ENCODE measurements at places on chromosomes 2 and 18.

GRCh38 chr2:7468955-7469354, 551.7 kb downstream of the RNF144A start:
- no peak for DNase-seq

GRCh38 chr2:172977270-172978062, 98.2 kb upstream of the MAP3K20 start:
- DNase-seq: no peak

DNA sequence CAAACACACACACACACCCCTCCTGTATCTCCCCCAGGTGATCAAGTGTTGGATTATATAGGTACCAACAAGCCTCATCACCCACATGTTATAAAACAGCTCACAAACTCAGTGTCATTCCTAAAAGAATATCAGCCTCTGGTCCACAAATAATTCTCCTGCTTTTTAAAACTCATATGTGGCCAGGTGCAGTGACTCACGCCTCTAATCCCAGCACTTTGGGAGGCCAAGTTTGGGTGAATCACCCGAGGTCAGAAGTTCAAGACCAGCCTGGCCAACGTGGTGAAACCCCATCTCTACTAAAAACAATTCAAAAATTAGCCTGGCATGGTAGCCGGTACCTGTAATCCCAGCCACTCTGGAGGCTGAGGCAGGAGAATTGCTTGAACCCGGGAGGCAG, 87.8 kb downstream of the LRATD1 start:
- DNase-seq: no peak

- DNase-seq: no peak
Observed at GRCh38 chr2:36798724-36799123, 102.2 kb downstream of the VIT start.

- DNase-seq: no peak
Observed at GRCh38 chr2:111231532-111232252, 111.0 kb downstream of the BCL2L11 start.

DNA sequence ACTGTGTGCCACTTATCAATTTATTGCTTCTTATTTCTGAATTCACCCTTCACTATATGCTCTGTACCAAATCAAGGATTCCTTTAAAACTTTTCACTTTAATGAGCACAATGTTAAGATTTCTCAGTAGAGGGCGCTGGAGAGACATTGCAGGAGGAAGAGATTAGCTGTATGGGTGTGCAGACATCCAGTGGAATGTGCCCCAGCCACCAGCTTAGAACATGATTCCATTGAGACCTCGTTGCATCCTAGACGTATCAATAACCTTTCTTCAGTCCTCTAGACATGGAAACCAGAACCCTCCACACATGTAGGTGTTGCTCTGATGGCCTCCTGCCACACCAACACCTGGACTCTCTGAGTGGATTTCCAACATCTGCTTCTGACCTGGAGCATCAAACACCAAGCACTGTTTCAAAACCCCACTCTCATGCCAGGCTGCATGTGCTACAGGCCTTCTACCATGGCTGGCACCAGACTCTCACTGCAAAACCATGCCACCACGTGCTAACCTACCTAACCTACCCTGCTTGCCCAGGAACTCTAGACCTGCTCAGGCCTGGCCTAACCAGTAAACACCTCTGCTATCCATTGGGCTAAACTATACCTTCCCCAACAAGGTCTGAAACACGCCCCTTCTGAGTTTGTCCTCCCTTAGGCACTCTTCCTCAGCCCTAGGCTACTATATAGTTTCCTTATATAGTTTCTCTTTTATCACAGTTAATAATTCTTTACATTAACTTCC, 633.2 kb upstream of the PKDCC start:
- DNase-seq: peak; percentile 62

GRCh38 chr2:27306573-27307286, 1.5 kb downstream of the UCN start:
- DNase-seq: peak; percentile 25

GRCh38 chr2:235444101-235444597, 49.7 kb upstream of the AGAP1 start:
- DNase-seq: no peak

DNA sequence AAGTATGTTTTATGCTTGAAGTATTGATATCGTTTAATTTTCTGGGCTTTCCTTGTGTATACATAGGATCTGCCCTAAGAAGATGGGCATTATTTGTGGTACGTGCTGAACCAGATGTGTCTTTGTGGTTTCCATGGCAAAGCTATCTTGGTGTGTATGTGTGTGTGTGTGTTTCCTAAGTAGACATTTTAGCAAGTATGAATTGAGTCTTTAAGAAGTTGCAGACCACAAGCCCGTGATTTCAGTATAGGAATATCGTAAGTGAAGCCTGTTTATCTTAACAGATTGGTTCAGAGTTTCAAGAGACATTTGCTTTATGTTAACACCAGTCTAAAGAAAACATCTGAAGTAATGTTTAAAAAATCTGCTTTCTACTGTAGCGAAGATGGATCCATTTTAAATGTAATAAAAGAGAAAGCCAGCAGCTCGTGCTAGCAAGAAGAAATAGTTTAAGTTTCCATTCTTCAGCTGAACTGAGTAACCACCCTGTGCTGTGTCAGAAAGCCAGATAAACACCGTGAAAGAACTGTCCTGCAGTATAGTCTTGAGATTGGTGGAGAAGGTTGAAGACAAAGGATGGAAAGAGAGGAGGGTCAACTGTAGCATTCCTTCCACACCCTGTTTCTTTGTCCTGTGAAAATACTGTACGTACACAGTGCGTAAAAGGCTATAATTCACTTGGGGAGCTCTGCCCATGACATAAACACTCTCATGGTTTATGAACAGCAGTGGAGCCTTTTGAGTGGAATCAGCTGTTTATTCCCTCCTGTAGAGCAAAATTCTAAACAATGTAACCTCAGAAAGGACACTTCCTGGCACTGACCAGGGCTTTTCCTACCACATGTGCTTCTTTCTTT, 91.9 kb upstream of the FOSL2 start:
- DNase-seq: no peak

GRCh38 chr18:41693008-41693407, 262.0 kb upstream of the PIK3C3 start:
- no peak for DNase-seq

GRCh38 chr2:119326938-119327337, 39.7 kb downstream of the C2orf76 start:
- DNase-seq: no peak

DNA sequence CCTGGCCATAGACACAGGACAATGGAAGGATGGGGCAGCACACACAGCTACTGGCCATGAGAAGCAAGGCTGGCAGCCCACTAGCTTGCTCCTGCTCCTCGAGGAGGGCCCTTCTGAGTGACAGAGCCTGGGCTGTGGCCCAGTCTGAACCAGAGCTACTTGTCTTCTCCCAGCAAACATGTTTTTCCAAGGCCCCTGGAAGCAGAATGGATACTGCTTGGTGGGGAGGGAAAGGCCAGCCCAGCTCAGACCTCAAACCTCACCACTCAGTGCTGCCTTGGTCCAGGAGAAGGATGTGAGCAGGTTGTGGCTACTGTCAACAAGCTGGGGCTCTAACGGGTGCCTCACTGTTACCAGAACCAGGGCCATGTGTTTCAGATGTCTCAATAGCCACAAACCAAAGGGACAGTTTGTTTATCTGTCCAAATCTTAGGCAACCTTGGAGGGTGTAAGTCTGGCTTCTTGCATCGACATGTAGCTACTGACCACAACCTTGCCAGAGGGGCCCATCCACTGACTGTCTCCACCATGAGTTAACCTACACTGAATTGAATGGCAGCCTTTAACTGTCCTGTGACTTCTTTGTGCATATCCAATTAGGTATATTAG, 98.6 kb downstream of the TGFA start:
- no peak for DNase-seq

GRCh38 chr2:188852772-188853171, 121.4 kb upstream of the COL3A1 start:
- DNase-seq: no peak

GRCh38 chr2:86275384-86275799, 62.0 kb downstream of the REEP1 start:
- no peak for DNase-seq

GRCh38 chr2:55364189-55365055, 55.2 kb downstream of the CCDC88A start:
- DNase-seq: no peak
